Right cardiac atrium (tissue), 5 donors: ENCODE measurements at places on chromosomes 4 and X. TPM values are rescaled to one million over a fixed set of nuclear protein-coding genes. Genes with fewer than 3 reads are reported as not detected.

GRCh38 chr4:36737691-36738090 lies 456.3 kb downstream of the DTHD1 start:
- DNase-seq = no peak

DNA sequence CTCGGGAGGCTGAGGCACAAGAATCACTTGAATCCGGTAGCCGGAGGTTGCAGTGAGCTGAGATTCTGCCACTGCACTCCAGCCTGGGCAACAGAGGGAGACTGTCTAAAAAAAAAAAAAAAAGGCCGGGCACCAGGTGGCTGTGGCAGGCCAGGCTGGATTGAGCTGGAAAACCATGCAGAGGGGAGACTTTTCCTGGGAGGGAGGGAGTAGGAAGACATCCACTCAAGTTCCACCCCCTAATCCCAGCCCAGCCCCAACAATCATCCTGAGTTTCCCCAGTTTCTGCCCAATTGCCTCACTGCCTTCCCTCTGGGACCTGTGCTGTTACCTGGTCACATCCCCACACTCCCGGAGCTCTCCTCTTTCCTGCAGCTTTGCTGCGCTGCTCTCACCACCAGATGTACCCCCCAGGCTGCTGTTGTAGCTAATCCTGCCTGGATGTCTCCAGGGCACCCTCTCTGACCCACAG lies 9.0 kb upstream of the TSPYL2 start:
- DNase-seq = no peak

- no peak for DNase-seq
Measured at GRCh38 chrX:68284281-68284904, 148.9 kb downstream of the OPHN1 start.

GRCh38 chr4:145540235-145540634 lies 58.6 kb downstream of the SMAD1 start:
- no peak for DNase-seq

- DNase-seq = no peak
Measured at GRCh38 chrX:153445856-153446635, at the start of gene TREX2. TSS of gene TREX2 (minus strand) at chrX:153446056. CDS start at chrX:153445430, 626 bp downstream.

DNA sequence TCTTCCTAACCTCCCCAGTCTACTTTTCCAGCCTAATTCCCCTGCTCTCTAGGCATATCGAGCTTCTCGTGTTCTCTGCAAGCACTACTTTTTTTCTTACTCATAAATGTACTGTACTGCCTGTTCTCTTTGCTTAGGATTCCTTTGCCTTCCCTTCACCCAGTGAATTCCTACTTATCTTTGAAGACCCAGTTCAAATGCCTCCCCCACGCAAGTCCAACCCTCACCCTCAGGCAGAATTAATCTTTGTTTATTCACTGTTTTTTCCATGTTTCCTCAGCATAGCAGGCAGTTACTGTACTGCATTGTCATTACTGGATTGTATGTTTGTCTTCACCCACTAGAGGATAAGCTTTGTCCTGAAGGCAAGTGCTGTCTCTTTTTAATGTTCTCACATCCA lies 287.7 kb downstream of the BMPR1B start:
- no peak for DNase-seq

DNA sequence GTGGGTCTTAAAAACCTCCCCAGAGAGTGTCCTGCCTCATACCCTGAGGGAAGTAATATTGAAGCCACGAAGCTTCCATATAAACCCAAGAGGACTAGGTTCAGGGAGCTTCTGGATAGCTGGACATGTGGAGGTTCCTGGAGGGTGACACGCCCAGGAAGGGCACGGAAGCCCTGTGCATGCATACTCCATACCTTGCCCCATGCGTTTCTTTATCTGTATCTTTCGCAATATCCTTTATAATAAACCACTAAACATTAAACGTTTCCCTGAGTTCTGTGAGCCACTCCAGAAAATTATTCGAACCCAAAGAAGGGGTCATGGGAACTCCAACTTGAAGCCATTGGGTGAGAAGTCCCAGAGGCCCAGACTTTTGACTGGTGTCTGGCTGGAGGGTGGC lies 45.7 kb upstream of the HPF1 start:
- DNase-seq = no peak

- no peak for DNase-seq
Measured at GRCh38 chr4:77994194-77994721, 62.9 kb upstream of the FRAS1 start.

DNA sequence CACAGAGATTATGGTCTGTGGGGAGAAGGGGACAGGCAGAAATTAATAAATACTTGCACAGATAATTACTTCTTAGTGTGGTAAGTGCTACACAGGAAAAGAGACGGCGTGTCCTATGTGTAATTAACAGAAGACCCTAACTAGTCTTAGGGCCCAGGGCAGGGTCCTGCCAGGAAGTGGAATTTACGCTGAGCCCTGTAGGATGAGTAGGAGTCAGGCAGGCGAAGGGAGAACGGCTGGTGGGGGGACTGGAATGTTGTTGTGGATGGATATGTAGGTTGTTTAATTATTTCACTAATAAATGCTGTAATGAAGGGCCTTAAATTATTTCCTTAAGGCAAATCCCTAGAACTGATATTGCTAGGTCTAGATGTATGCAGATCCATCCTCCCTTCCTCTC lies 26.7 kb upstream of the MFAP3L start:
- no peak for DNase-seq

- no peak for DNase-seq
Measured at GRCh38 chr4:73525611-73526010, 44.1 kb downstream of the AFM start.

- no peak for DNase-seq
Measured at GRCh38 chr4:10582059-10582686, 102.4 kb downstream of the CLNK start.

DNA sequence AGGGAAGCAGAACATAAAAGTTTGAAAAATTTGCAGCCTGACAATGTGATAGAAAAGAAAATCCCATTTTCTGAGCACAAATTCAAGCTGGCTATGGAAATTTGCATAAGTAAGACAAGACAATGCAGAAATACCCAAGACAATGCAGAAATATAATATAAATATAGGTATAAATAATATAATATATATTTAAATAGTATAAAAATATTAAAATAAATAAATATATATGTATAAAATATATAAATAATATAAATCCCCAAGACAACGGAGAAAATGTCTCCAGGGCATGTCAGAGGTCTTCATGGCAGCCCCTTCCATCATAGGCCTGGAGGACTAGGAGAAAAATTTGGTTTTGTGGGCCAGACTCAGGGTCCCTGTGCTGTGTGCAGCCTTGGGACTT lies 125.0 kb upstream of the AADAT start:
- DNase-seq = no peak

- DNase-seq = no peak
Measured at GRCh38 chr4:1491328-1492141, 85.3 kb upstream of the NKX1-1 start.

DNA sequence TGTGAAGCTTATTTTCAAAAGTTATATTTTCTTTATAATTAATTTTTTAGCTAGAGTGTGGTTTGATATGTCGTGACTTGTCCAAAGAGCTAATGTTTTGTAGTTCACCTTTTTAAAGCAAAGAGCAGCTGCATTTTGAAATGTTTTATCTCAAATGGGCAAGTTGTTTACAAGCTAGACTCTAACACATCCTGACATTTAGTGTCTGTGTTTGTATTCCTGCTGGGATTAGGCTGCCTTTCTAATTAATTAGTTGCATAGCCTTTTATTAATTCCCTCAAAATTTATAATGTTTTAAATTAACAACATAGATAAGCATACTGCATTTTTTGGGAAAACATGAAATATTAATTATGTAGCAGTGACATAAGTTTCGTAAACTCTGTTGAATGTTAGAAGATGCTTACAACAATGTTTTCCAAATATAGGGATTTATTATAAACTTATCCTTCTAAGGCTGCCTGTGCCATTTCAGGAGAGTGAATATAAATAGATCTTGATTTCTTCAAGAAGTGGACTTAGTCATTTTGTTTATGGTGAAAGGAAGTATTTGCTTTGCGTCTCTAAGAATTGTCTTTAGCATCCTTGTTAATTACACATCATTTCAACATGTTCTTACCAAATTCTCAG lies 37.7 kb upstream of the NUDT6 start:
- DNase-seq = no peak

DNA sequence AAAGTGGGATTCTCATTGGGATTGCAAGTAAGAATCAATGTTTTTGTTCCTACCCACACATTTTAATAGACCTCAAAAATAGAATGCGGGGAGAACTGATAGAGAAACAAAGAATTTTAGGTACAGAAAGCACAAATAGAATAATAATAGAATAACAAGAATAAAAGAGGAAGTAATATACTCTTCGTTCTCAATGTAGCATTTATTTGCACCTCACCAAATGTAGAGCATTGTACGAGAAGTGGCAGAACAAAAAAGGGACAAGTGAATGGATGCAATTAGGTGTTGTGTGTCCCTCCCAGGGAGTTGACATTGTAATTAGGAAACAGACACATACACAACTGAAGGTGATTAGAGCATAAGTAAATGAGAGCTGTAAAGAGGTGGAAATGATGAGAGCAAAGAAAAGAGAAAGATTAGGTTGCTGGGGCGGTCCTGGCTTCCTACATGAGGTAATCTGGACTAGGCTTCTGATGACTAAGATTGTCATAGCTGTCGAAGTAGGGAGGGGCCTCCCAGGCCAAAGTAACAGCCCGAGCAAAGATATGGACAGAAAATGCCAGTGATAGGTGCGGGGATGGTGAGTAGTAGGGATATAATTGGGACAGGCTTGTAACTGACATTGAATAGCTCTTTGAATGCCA lies 10.4 kb downstream of the RAB9A start:
- peak; percentile 22 for DNase-seq

DNA sequence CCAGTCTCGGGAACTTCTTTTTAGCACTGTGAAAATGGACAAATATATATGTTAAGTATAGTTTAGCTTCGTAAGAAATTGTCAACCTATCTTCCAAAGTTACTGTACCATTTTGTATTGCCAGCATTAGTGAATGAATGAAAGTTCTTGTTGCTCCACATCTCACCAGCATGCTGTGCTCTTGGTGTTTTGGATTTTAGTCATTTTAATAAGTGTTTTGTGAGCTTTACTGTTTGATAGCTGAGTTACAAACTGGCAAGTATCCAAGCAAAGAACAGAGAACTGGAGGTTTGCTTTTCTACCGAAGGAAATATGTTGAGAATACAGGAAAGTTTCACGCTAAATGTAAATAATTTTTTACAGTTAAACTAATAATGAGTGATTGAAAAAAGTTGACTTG lies 33.0 kb downstream of the SNCA start:
- no peak for DNase-seq

Gene MMRN1
- polyA plus RNA-seq = 3.8 TPM

Gene STPG2
- polyA plus RNA-seq = not detected

Gene COL4A6
- polyA plus RNA-seq = 7.0 TPM

Gene MSANTD1
- 0.20 TPM for polyA plus RNA-seq

Gene NAA11
- polyA plus RNA-seq = not detected

Gene RTL9
- polyA plus RNA-seq = 0.20 TPM

Gene FAM47E
- 4.5 TPM for polyA plus RNA-seq

Gene MAGEC3
- not detected for polyA plus RNA-seq

Gene FGA
- 0.32 TPM for polyA plus RNA-seq

Gene FAM156A
- 8.2 TPM for polyA plus RNA-seq

Gene PARM1
- polyA plus RNA-seq = 65.0 TPM

Gene CACNA1F
- 0.09 TPM for polyA plus RNA-seq

Gene ZFP92
- polyA plus RNA-seq = 0.32 TPM
